ENCODE measurements at places on chromosomes 12 and 14. TPM values are rescaled to one million over a fixed set of nuclear protein-coding genes. Genes with fewer than 3 reads are reported as not detected.

DNA sequence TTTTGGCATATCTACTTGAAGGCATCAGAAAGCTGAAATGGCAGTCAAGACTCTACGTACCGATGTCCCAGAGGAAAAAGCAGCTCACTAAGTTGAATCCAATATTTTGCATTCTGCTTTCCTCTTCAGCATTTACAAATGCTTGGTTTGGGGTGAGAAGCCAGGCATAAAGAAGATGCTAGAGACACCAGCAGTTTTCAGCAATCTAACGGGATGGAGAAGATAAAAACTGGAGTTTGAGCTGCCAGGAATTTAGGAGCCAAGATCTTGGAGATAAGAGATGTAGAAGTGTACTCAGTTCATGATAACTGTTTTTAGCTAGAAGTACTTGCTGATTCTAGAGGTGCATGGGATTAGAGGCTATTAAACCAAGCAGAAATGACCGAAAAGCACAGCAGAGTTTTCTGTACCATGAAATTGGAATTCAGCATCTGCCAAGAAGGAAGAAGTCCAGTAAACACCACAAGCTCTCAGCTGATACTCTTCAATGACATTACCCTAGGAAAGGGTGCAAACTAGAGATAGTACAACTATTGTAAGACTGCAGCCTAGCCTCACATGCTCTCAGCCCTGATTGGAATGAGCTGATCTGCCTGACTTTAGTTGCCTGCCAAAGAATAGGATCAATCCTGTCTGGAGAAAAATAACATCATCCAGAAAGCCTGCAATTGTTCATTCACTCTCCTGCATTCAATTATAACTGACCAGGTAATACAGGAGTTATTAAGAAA is 7.4 kb upstream of the ALDH1L2 start:
- no peak for DNase-seq

DNA sequence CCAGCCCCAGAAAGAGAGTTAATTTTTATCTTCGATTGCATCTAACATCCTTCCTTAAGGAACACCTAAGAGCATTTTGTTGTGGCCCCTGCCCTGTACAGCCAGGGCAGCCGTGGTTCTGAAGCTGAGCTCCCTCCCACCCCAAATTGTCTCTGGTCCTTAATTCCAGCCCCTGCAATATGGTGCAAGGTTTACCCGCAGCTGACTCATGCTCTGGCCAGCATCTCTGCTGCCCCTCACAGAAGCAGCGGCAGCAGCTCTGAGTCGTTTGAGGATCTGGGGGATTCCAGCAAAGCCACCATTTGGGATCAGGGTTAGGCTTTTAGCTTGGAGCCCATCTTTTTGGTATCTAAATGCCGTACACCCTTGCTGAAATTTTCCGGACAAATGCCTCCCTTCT is 3.3 kb downstream of the DLK1 start:
- no peak for DNase-seq

- no peak for DNase-seq
Observed at GRCh38 chr12:89349814-89350213, 2.5 kb downstream of the DUSP6 start.

GRCh38 chr14:101760138-101761011 is 1.1 kb upstream of the PPP2R5C start:
- peak; percentile 96 for DNase-seq

DNA sequence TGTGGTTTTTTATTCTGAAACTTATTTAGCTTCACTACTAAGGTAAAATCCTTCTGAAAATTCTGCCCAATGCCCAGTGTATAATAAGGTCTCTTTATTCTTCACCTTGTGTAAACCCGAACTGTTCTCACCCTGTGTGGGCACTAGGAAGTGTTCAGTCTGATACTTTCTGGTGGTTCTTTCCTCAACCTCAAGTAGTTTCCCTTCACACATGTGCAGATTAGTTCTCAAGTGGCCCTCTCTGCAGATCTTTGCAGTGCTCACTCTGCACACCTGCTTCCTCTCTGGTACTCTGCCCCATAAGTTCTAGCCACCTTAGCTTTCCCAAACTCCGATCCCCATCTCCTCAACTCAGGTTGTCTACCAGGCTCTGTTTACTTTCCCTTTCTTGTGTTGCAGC is 61.6 kb downstream of the RAD51B start:
- DNase-seq, result no peak

GRCh38 chr14:102317564-102318248 is 1.8 kb upstream of the ZNF839 start:
- DNase-seq, result peak; percentile 49

DNA sequence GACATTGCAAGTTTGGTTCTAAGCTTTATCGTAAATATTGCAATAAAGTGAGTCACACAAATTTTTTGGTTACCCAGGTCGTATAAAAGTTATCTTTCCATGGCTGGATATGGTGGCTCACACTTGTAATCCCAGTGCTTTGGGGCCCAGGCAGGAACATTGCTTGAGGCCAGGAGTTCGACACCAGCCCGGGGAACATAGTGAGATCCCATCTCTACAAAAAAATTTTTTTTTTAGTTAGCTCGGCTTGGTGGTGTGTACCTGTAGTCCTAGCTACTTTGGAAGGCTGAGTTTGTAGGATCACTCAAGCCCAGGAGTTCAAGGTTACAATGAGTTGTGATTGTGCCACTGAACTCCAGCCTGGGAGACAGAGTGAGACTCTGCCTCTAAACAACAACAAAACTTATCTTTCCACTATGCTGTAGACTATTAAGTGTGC is 24.4 kb downstream of the PRORP start:
- no peak for DNase-seq

GRCh38 chr14:37594238-37594970 is 645 bp downstream of the FOXA1 start:
- peak; percentile 55 for DNase-seq

DNA sequence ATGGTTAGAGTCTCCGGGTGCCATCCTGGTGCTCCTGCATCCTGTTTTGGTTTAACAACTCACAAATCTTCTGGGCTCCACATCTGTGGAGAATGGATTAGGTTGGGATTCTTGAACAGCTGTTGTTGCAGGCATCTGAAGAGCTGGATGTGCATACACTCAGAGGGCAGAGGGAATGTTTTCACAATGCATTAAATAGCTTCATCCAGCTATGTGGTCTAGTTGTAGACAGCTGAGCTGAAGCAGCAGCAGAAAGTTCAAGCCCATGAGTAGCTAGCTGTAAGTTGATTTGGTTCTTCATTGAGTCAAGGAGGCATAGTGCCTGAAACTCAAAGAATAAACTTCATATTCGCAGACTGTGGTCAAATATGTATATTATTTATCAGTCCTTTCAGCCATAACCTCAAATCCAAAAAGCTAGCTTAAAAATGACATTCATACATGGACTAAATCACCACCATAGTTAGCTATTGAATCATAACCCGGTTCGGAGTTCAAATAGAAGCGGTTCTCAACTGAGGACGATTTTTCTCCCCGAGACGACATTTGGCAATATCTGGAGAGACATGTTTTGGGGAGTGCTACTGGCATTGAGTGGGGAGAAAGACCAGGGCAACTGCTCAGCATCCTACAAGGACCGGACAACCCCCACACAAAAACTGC is 858 bp upstream of the ANKRD13A start:
- DNase-seq, result no peak

GRCh38 chr14:76917745-76918255 is 91.6 kb downstream of the LRRC74A start:
- DNase-seq, result no peak

DNA sequence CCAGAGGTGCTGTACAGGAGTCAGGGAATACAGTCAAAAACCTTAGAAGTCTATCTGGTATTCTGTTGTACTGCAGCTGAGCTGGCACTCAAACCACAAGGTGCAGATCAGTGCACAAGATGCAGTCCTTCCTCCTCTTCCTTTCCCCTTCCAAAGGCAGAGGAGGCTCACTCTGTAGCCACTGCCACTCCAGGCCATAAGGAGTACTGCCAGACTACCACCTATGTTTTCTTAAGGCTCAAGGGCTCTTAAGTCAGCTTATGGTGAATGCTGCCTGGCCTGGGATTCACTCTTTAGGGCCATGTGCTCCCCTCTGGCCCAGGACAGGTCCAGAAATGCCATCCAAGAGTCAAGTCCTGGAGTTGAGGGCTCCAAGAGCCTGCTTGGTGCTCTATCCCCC is 200.3 kb downstream of the CRADD start:
- no peak for DNase-seq

- DNase-seq, result peak; percentile 45
Observed at GRCh38 chr12:10140001-10140400, 10.0 kb upstream of the CLEC7A start.

GRCh38 chr14:101206556-101206955 is 303.0 kb upstream of the RTL1 start:
- DNase-seq, result no peak

GRCh38 chr12:120821878-120822277 is 82.3 kb downstream of the SPPL3 start:
- no peak for DNase-seq

DNA sequence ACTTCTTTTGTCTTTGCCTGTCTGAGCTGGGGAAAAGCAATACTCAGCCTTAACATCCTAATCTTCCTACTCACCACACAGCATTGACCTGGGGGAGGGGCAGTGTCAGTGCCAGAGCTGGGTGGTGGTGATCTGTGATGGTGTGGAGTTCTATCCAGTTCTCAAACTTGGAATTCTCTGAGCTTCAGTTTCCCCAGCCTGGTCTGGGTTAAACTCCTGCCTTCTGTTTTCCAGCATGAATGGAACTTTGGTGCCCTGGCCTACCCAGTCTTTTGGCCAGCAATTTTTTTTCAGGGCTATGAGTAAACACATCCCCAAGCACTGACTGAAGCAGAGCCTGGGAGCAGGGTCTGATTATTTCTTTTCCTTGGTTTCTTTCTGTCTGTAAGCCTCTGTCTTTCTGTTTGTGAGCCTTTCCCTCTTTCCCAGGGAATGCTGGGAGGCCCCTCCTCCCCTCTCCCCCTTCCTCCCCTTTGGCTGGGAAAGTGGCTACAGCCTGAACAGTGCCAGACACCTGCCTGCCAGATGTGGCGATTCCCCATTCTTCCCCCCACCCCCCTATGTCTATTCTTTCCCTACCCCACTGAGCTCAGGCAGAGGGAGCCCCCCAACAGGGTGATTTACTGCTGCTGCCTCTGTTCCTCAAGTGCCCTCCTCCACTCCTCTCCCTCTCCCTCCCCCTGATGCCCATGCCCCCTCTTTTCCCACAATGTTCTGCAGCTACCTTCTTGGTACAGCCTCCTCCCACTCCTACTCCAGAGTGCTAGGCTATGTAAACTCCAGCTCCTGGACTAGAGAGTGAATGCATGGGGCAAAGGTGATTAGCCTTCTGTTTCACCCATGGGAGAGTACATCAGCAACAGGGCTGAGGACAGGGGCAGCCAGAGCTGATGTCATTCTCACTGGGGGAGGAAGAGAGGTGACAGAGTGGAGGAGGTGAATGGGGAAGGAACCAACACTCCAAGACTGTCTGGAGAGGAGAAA is 11.1 kb downstream of the GPR84 start:
- DNase-seq, result no peak

DNA sequence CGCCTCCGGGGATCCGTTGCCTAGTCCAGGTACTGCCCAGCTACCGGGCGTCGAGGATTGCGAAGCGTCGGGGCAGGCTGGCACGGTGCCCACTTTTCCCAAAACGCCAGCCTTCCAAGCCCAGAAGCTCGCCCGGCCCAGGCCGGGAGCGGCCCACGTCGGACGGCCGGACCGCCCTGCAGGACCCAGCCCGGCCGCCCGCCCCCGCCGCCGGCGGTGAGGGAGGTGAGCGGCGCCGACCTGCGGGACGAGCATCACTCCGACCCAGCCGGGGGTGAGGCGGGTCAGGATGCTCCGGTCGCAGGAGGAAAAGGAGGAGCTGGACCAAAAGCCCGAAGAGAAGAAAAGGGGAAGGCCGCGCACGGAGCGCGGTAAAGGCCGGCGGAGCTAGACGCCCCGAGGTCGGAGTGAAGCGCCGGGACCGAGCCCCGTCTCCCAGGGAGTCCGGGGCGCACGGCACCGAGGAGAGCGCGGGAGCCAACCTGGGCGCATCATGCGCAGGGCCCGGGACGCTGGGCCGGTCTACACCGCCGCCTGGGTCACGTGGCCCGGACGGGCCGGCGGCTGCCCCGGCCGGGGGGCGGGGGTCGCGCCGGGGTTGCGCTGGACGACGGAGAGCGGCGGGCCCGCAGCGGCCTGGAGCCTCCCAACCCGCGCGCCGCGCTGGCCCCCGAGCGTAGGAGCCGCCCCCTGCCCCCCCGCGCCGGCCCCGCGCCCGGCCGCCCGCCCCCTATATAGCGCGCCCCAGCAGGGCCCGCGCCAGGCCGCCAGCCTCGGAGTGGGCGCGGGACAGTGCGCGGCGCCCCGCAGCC is at the start of gene AQP5:
Gene AQP5 (plus strand): TSS at position 762 of the 812 bp plus-strand sequence. CDS start 146 bp downstream, outside the sequence.
- DNase-seq, result no peak

GRCh38 chr14:52268279-52269061 is 972 bp downstream of the PTGDR start:
- peak; percentile 26 for DNase-seq

- no peak for DNase-seq
Observed at GRCh38 chr12:123595729-123596128, 6.2 kb upstream of the DDX55 start.

- peak; percentile 54 for DNase-seq
Observed at GRCh38 chr12:31324845-31325523, 966 bp downstream of the SINHCAF start.

GRCh38 chr12:51855586-51856428 is 7.3 kb upstream of the FIGNL2 start:
- DNase-seq, result no peak

- DNase-seq, result no peak
Observed at GRCh38 chr12:100159391-100160104, 16.9 kb upstream of the BLTP3B start.

GRCh38 chr14:38078393-38078792 is 129.3 kb upstream of the SSTR1 start:
- peak; percentile 53 for DNase-seq

DNA sequence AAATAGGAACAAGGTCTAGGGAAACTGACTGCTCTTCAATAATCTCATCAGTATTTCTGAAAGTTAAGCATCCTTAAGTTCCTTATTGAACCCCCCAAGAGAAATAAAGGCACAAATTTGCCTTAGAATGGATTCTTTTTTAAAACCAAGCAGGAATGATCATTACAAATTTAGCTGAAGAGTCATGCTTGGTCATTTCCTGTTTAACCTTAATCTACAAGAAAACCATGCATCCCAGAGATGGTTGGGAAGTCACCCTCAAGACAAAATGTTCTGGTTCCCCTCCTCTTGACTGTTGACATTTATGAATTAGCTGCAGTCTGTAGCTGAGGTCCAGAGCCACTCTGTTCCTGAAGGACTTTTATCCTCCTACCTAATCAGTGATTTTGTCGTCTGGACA is 291.8 kb upstream of the G2E3 start:
- no peak for DNase-seq

The LALBA gene
- not detected for total RNA-seq

The OTX2 gene
- not detected for total RNA-seq

The TSHR gene
- total RNA-seq, result not detected

The BCL11B gene
- total RNA-seq, result 54.4 TPM

The TPPP2 gene
- total RNA-seq, result not detected

The FZD10 gene
- not detected for total RNA-seq

The NGB gene
- not detected for total RNA-seq

The OR4Q2 gene
- not detected for total RNA-seq

The TAS2R13 gene
- total RNA-seq, result 0.53 TPM

The FOXN4 gene
- total RNA-seq, result not detected

The RHOJ gene
- not detected for total RNA-seq

The PLD4 gene
- total RNA-seq, result not detected

The SERPINA10 gene
- total RNA-seq, result not detected
